Stimulated activated CD4-positive, alpha-beta T cell treated with anti-CD3 and anti-CD28 coated beads, Interleukin-1b, Interleukin-23, amount 100 ng/mL, for 1 hour (primary cell): ENCODE measurements at places on chromosomes 3 and 15.

DNA sequence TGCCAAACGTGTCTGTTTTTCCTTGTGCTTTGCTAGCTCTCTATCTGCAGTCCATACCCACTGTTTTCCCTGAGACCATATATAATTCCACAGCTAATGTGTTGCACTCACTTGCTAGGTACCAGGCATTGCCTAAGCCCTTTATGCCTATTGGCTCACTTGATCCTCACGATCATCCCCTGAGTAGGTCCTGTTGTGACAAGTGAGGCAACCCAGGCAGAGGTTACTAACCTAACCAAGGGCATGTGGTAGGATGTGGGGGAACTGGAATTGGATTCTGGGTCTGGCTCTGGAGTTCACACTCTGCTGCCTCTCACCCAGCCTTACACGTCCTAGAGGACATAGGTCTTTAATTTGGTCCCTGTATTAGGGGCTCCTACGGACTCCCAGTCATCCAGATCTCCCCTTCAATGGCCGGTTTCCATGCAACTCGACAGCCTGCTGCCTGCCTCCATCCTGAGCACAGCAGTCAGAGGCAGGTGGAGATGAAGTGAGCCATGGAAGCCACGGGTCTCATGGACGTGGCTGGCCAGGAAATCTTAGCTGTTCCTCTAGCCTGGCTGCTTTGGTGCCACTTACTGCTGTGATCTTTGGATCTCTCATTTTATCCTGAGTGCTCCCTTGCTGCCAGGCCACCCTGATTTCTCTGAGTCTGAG is 38.9 kb upstream of the MYZAP start:
- no peak for DNase-seq

- DNase-seq = no peak
These were observed 144.6 kb upstream of the TMCO5A start for GRCh38 chr15:37789881-37790280.

- DNase-seq = no peak
These were observed 13.0 kb downstream of the GLB1 start for GRCh38 chr3:33083958-33084357.

- no peak for DNase-seq
These were observed 13.6 kb upstream of the NOX5 start for GRCh38 chr15:69000725-69001503.

- no peak for DNase-seq
These were observed 443.1 kb upstream of the MDFIC2 start for GRCh38 chr3:70755526-70755925.

GRCh38 chr3:25536521-25537391 is 108.7 kb downstream of the RARB start:
- no peak for DNase-seq

DNA sequence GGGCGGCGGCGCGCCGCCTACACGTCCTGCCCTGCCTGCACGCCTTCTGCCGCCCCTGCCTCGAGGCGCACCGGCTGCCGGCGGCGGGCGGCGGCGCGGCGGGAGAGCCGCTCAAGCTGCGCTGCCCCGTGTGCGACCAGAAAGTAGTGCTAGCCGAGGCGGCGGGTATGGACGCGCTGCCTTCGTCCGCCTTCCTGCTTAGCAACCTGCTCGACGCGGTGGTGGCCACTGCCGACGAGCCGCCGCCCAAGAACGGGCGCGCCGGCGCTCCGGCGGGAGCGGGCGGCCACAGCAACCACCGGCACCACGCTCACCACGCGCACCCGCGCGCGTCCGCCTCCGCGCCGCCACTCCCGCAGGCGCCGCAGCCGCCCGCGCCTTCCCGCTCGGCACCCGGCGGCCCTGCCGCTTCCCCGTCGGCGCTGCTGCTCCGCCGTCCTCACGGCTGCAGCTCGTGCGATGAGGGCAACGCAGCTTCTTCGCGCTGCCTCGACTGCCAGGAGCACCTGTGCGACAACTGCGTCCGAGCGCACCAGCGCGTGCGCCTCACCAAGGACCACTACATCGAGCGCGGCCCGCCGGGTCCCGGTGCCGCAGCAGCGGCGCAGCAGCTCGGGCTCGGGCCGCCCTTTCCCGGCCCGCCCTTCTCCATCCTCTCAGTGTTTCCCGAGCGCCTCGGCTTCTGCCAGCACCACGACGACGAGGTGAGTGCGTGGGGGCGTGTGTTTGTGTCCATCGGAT is 602 bp downstream of the TRIM71 start:
- DNase-seq = no peak

- DNase-seq = no peak
These were observed 410.6 kb upstream of the WNT5A start for GRCh38 chr3:55897573-55898224.

- no peak for DNase-seq
These were observed 220.0 kb upstream of the TPRG1 start for GRCh38 chr3:188951734-188952133.

- no peak for DNase-seq
These were observed 27.7 kb upstream of the PLXNA1 start for GRCh38 chr3:126955004-126955790.
